ENCODE measurements at places on chromosomes 16 and 17. TPM values are rescaled to one million over a fixed set of nuclear protein-coding genes. Genes with fewer than 3 reads are reported as not detected.
A peak's percentile ranks its signal among the peaks of the same experiment; 100 is the strongest.

DNA sequence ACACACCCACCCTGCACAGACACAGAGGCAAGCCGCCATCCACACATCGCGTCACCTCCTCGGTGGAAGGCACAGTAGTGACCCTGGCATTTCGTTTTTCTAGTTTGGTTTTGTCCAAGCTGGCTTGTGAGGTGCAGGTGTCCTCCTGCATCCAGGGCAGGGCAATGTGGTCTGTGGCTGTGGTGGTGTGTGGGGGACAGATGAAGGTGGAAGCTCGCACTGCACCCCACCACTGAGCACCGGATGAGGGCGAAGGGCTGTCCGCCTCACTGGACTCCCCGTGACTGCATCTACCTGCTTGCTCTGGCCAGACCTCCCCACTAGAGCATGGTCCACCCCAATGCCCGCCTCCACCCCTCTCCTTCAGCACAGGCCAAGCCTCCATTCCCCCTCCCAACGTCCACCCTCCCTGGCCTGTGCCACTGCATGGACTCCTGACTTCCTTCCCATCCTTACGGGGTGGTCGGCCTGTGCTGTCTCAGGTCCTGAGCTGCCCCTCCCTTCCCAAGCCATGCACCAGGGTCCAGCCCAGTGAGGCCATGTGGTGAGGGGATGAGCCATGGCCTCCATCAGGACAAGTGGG lies 78.8 kb upstream of the CBX4 start:
- H3K27ac ChIP-seq: no peak overlapping the region
- H3K36me3 ChIP-seq: no peaks in the 10 kb centered on the region
- H3K4me3 ChIP-seq: no peak overlapping the region

GRCh38 chr17:27446569-27447301 lies 9.5 kb upstream of the KSR1 start:
- no peaks in the 10 kb centered on the region for H3K27me3 ChIP-seq
- peak; percentile 80 for DNase-seq
- no peaks in the 10 kb centered on the region for H3K36me3 ChIP-seq
- peaks cover 21% of the 10 kb centered on the region for H3K4me1 ChIP-seq

CCL5 gene
- not detected for total RNA-seq

LDHD gene
- 0.08 TPM for total RNA-seq

MYH11 gene
- 0.03 TPM for total RNA-seq

All from SJCRH30 (cell line).